ENCODE measurements at places on chromosomes 6 and 20.

DNA sequence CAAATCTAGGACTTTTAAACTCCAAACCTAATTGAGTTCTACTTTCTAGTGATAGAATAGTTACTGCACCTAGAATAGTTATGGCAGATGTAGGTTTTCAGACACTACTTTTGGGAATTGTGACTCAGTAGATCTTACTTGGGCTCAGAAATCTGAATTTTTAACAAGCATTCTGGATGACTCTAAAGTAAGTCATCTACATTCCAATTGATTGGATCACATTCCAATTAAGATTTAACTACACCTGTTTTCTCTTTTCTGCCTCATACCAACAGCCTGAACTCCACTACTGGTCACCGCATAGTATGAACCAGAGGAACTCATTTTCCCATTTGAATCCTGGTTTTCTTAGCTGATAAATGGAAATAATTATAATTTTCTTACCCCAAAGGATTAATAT, 49.5 kb upstream of the TFAP2D start:
- no peak for DNase-seq

DNA sequence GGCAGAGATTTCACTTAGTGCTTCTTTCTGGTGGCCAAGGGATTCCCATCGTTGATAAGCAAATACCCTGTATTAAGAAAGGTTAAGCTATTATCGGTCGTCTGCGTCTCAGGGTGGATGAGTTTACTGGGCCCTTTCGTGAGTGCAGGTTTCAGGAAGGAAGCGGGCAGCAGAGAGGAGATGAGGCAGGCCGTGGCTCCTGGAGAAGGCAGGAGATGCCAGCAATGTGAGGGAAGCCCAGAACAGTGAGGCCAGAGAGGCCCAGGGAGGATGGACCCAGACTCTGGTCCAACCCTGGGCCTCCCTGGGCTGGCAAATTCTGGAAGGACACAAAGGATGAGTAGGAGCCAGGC, 11.2 kb downstream of the TFEB start:
- no peak for DNase-seq

DNA sequence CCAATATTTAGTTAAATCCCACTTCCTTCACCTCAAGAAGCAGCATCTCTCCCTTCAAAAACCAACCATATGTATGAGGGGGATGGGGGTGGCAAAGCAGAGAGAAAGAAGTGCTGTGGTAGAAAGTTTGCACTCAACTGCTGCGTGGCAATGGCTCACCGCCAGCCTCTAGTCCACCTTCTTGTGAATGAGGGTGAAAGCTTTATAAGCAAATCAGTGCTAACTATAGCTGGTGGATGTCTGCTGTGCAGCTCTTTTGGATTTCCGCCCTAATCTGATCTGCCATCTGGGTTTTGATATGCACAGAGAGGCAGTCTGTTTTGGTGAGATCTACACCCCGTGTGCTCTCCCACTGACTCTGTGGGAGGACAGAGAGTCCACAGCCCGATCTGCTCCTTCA, 281.2 kb upstream of the SUPT3H start:
- DNase-seq: no peak

- DNase-seq: no peak
Measured at GRCh38 chr6:130412556-130413290, 46.9 kb downstream of the TMEM200A start.

DNA sequence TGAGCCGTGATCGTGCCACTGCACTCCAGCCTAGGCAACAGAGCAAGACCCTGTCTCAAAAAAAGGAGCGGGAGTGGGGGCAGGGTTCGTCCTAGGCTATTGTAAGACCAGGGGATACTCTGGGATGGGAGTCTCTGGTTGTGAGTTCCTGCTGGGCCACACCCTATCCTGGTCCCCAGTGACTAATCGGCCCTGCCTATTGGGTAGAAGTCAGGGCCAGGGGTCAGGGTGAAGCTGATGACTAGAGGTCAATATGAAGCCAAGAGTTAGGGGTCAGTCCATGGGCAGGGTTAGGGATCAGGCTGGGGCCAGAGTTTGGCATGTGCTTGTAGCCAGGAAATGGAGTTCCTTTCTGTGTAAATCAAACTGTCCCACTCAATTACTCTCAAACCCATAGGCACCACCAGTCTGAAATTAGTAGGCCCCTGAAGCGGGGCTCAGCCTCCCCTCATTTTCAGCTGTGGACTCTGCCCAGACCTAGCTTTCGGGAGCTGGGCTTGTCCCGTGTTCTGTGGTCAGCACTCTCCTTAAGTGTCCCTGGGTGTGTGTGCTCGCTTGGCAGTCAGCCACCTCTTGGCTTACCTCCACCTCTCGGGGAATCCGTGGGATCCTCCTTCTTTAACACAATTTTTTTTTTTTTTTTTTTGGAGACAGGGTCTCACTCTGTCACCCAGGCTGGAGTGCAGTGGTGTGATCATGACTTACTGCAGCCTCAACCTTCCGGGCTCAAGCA, 1.8 kb downstream of the HSPA12B start:
- no peak for DNase-seq

GRCh38 chr6:151723152-151723551, 84.3 kb upstream of the ESR1 start:
- DNase-seq: no peak

- no peak for DNase-seq
Measured at GRCh38 chr6:38213251-38213658, 393.7 kb downstream of the ZFAND3 start.

GRCh38 chr6:89938014-89938413, 43.7 kb downstream of the GJA10 start:
- no peak for DNase-seq

GRCh38 chr6:136641166-136641565, 90.9 kb upstream of the MAP7 start:
- no peak for DNase-seq

DNA sequence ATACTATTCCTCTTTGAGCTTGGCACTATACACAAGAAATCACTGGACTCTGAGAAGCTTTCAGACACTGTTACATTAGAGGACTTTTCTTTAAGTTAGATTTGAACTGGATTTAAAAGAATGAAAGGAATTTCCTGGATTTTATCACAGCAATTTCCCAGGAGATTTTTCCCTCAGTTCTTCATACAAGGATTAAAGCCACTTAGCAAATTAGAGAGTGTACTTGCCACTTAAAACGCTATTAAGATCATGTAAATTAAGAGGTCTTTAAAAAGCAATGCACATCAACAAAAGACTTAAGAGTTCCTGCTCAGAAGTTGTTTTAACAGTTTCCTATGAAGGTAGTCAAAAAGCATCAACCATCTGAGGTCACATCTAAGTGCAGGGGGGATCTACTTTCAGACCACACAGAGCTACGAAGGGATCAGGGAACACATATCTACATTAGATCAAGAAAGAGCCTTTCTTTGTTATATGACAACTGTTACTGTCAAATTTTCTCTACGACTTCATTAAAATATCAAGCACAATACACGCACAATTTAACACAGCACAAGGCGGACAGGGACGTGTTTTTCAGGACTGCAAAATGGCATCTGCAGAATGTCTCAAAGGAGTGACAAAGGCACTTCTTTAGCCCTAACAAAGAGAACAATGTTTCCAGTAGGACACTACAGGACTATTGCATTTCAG, 65.8 kb downstream of the EPB41L2 start:
- no peak for DNase-seq

DNA sequence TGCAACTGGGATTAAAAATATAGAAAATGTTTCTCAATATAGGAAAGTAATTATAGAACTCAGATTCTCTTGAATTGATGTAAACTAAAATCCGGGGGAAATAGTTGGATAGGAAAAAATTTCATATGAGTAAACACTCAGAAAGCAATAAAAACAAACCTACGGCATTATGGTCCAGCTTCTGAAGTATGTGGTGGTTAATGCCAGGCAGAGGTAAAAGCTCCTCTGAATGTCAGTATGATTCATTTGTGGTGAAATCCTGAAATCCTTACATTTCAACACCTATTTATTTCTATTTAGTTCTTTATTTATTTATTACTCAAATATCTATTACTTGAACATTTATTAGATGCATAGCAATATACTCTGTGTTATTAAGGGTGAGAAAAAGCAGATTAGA, 145.1 kb downstream of the RIMS1 start:
- no peak for DNase-seq

DNA sequence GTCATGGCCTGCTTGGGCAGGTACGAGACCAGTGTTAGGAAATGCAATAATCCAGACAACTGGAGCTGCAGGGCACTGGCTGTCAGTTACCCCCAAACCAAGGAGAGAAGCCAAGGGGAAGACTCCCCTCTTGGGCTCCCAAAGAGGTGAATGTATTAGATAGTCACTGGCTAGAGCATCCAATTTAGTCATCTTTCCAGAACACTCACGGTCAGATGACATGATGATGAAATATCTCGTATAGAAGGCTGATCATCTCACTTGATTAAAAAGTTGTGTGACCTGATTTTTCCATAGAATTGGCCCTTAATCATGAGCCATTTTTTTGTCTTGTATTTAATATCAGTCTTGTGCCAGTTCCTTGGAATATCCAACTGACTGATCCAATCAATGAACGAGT, 40.7 kb downstream of the SLC22A3 start:
- no peak for DNase-seq

DNA sequence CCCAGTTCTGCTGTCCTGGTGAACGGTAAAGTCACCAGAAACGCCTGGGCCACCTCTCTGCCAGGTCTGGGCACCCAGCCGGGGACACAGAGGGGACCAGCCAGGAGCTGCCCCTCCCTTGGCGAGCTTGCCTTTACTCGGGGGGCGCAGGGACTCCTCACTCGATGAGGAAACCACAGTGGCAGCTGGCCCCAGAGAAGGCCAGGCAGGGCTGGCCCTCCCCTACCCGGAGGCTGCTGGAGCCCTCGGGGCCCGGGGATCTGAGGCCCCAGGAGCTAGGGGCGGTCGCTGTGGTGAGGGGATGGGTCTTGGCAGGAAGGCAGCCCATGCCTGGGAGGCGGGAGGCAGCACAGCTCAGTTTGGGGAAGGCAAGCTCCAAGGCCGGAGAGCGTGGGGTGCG, 80.4 kb upstream of the SLCO4A1 start:
- no peak for DNase-seq

DNA sequence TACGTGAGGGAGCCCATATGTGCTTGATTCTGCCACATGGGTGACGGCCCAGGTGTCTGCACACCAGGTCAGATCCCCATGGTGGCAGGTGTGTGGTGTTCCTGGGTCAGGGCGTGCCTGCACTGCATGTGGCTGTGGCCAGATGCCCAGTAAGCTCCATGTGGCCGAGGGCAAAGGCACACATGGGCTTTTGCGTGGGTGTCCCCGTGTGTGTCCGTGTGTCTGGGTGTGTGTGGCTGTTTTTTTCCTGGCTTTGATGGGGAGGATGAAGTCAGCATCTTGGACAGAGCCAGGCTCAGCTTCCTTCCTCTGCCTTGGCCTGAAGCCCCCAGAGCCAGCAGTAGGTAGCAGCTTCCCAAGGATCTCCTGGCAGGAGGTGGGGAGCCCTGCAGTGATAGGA, 1.5 kb upstream of the TNXB start:
- DNase-seq: no peak

- DNase-seq: no peak
Measured at GRCh38 chr20:59515013-59515905, 89.1 kb upstream of the PHACTR3 start.

DNA sequence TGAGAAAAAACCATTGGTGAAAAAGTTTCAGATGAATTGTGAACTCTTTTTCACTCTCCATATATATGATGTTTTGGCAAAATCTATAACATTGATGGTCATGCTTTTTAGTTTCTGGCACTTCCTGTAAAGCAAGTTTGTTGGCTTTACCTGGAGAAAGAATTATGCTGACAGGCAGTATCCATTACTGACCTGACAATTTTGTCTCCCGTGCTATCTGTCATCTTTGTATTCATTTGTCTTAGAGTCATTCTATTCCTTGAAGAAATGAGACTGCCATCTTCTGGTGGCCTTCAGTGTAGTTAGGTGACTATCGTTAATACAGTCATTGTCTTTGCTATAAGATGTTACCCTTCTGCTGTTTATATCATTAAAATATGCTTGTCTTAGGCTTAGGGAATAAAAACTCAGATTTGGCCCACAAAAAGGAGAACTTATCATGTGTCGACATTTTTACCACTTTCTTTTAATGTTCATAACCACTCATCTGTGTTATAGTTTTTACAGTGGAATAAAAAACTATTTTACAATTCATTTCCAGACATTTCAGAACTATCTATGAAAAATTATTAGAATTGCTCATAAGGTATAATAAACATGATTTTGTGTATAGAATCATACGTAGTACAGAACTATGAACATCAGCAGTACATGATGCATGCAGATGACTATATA, 707.0 kb downstream of the EPM2A start:
- DNase-seq: no peak
